ENCODE measurements at places on chromosomes 2 and 18.

- no peak for DNase-seq
These were observed 234.3 kb upstream of the TANK start for GRCh38 chr2:160925956-160926355.

DNA sequence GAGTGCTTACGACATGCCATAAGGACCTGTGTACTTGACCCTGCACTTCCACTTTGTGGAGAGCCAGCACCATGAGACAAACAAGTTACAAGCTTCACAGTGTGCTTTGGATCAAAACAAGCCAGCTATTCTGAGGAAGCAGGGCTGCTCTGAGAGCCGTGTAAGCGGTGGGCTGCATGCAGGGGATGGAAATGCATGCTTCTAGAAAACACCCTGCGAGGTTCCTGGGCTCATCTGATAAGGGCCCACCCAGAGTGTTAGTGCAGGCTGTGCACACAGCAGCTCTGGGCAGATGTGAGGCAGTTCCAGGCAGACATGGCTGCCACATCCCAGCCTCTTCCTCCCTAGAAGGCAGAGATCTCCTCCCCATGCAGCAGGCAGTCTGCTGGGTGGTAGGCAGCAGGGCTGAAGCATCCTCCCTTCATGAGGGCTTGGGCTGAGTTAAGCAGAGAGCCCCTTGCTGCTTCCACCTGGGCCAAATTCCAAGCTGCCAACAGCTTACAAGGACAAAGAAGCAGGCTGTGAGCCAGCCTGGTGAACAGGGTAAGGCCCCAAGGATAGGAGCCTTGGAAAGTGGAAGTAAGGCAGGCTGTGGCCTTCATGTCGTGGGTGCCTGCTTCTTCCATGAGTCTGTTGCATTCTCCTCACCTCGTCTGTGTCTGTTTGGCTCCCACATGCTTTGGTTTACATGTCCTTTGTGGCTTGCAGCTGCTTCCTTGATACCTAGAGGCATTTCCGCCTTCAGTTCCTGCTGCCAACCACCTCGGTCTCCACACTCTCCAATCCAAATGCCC is 7.7 kb downstream of the PSD4 start:
- no peak for DNase-seq

- DNase-seq, result no peak
These were observed 51.7 kb upstream of the CCDC85A start for GRCh38 chr2:56132138-56132537.

DNA sequence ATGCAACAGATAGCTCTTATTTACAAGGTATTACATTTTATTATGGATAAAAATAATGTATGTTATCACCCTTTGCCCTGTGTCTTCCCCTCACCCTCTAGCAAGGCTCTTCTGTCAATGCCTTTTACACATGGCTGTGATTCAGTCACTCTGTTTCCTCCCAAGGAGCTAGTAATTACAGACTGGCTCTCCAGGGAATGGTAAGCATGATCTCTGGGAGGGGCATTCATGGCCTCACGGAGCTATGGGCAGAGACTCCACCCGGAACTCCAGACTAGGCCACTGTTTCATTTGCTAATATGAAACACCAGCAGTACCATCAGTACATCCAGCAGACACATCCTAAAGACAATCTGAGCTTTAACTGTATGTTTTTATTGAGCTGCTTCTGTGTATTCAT is 410.9 kb upstream of the CYRIA start:
- DNase-seq, result no peak

All from stimulated activated CD4-positive, alpha-beta T cell treated with anti-CD3 and anti-CD28 coated beads, Interleukin-15, amount 100 ng/mL, for 1 hour (primary cell).